Large intestine (tissue), 12 donors: ENCODE measurements at places on chromosomes 7 and 10.

DNA sequence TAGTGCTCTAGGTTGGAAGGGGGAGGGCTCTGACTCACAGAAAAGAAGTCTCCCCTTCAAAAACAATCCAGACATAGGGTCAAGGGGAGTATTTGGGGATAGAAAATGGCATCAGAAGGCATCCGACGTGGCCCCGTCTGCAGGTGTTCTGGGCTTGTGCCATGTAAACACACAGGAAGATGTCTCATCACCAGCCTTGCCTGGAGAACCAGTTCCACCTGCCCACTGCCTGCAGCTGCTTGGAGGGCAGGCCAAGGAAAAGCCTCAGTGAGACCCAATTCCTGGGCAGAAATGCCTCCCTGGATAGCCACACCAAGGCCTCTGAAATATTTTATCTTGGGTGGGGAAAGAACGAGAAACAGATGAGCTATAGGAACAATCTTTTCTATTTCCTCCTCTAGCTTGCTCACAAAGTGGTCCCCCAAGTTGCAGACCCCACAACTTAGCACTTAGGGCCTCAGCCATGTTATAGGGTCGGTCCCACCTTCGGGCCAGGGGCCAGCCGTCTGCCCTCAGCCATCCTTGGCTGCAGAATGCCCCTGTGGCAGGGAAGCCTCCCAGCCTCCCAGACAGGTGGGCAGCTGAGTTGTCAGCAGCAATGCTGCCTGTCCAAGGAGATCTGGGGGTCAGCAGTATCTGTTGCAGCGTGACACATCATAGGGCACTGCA, 54.3 kb upstream of the ECHDC3 start:
- no peak for DNase-seq

- DNase-seq = no peak
These were observed 9.1 kb downstream of the PTER start for GRCh38 chr10:16445770-16446469.

- DNase-seq = no peak
These were observed 48.5 kb downstream of the RASGEF1A start for GRCh38 chr10:43218206-43218950.

DNA sequence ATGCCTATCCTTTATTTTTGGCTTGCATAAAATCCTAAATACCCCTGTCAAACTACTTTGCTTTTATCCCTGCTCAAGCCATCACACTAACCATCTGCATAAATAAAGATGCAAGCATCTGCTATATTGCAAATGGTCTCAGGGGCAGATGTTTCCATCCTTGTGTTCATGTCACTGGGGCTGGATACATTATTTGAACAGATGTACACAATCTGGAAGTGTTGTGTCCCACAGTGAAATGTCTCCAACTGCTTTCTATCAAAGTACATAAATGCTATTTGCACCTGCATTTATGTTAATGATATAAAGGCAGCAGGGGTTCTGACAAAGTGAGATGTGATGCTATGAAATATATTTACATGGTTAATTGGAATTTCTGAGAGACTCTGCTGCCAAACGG, 163.1 kb downstream of the ZNF438 start:
- no peak for DNase-seq

DNA sequence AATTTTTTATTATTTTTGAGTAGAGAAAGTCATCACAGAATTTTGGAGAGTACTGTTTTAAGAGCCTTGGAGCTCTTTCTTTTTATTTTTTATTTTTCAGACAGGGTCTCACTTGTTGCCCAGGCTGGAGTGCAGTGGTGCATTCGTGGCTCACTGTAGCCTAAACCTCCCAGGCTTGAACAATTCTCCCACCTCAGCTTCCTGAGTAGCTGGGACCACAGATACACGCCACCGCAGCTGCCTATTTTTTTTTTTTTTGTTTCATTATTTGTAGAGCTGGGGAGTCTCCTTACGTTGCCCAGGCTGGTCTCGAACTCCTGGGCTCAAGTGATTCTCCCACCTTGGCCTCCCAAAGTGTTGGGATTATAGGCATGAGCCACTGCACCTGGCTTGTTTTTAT, 10.6 kb downstream of the CPA4 start:
- DNase-seq = no peak

- no peak for DNase-seq
These were observed 35.7 kb upstream of the DYNC1I1 start for GRCh38 chr7:95736635-95737034.

DNA sequence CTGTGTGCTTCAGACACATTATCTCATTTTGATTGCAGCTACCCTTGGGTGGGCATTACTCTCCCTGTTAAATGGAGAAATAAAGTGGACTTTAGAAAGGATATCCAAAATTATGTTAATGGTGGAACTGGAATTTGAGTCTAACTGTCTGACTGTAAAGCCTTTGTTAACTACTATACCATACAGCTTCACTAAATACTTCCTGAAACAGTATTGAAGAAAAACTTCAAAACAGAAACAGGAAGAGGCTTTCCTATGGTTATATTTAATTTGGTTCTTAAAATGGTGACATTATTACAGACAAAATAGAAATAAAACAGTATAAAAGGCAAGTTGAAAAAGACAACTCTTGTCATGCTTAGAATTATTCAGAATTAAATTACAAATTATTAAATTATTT, 25.0 kb downstream of the SPAG6 start:
- DNase-seq = no peak
